ENCODE measurements at places on chromosomes 6 and 20. TPM values are rescaled to one million over a fixed set of nuclear protein-coding genes. Genes with fewer than 3 reads are reported as not detected.
A peak's percentile ranks its signal among the peaks of the same experiment; 100 is the strongest.

GRCh38 chr6:166712286-166713228, 85.5 kb upstream of the RPS6KA2 start:
- H3K4me3 ChIP-seq: no peak overlapping the region
- H3K36me3 ChIP-seq: 0 out of 2 replicates have a peak, but pooled peaks cover 6% of the 10 kb centered on the region
- peak; percentile 41 for DNase-seq
- H3K4me1 ChIP-seq: peaks cover 6% of the 10 kb centered on the region
- H3K27ac ChIP-seq: no peak overlapping the region

DNA sequence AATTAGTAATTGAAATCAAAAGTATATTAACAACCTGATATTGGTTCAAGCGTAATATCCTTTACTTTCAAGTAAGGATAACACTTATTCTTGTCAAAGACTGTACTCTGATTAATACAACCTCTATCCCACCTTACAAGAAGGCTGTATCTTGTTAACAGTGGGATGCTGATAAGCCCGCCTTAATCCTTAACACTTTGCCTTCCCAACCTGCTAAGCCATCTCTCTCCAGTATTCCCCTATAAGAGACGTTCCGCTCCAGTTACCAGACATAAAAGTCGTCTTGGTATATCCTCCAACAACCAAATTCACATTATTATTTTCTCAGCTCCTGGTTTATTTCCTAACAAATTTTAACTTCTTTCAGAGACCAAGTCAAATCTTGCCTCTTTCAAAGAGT, 2.0 kb downstream of the BTBD9 start:
- H3K36me3 ChIP-seq: no peaks in the 10 kb centered on the region
- no peak overlapping the region for H3K4me3 ChIP-seq
- DNase-seq: no peak
- peaks cover 11% of the 10 kb centered on the region for H3K4me1 ChIP-seq

GRCh38 chr6:143840595-143841265, 2.4 kb upstream of the LTV1 start:
- H3K4me1 ChIP-seq: peaks cover 14% of the 10 kb centered on the region
- H3K4me3 ChIP-seq: no peak overlapping the region
- no peak for DNase-seq
- H3K36me3 ChIP-seq: peaks cover 19% of the 10 kb centered on the region
- peak overlapping the region; percentile 47 for H3K27ac ChIP-seq

Gene SOBP
- total RNA-seq: 6.6 TPM

DNA sequence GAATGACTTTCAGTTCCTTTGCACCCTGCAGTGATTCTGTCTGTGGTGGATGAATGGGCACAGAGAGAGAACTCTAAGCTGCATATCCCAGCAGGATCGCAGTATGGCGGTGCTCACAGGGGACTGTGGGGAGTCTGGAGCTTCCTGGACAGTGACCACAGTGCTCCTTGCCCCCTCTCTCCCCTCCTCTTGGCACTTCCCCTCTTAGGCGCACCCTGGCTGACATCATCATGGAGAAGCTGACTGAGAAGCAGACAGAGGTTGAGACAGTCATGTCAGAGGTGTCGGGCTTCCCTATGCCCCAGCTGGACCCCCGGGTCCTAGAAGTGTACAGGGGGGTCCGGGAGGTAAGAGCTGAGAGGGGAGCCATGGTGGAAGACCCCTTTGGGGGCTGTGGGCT, 8.6 kb downstream of the BYSL start:
- no peaks in the 10 kb centered on the region for H3K4me1 ChIP-seq
- DNase-seq: no peak
- no peak overlapping the region for H3K4me3 ChIP-seq
- no peaks in the 10 kb centered on the region for H3K27me3 ChIP-seq

DNA sequence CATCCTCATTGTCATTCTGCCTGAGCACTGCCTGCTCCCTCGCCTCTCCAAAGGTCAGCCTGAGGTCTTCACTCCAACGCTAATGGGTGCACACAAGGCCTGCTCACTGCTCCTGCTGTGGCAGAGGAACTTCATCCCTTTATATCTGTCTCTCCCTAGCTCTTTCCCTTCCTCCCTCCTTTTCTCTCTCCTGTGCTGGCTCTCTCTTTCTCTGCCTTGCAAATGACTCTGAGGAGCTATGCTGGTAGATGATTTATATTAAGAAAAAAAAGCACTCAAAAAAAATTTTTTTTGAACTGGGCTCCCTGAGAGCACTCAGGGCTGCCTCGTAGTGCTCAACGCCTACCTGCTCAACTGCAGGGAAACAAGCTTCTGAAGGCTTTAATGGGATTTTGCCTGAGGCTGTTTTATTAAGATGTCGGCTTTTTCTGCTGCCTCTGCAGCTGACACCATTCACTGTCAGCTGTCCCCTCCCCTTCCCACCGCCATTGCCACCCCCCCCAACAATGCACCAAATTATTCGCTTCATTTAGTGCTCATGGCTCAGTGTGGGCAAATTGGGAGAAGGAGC, 137.7 kb upstream of the DEFB112 start:
- H3K36me3 ChIP-seq: no peaks in the 10 kb centered on the region
- H3K27ac ChIP-seq: no peak overlapping the region
- DNase-seq: no peak
- no peak overlapping the region for H3K4me3 ChIP-seq
- H3K27me3 ChIP-seq: no peaks in the 10 kb centered on the region
- peaks cover 9% of the 10 kb centered on the region for H3K4me1 ChIP-seq

- H3K4me1 ChIP-seq: peaks cover 24% of the 10 kb centered on the region
- H3K27me3 ChIP-seq: no peaks in the 10 kb centered on the region
- H3K36me3 ChIP-seq: peaks cover 42% of the 10 kb centered on the region
- no peak overlapping the region for H3K4me3 ChIP-seq
- peak overlapping the region; percentile 77 for H3K27ac ChIP-seq
- DNase-seq: no peak
Measured at GRCh38 chr6:157741948-157742556, 81.0 kb upstream of the SNX9 start.

DNA sequence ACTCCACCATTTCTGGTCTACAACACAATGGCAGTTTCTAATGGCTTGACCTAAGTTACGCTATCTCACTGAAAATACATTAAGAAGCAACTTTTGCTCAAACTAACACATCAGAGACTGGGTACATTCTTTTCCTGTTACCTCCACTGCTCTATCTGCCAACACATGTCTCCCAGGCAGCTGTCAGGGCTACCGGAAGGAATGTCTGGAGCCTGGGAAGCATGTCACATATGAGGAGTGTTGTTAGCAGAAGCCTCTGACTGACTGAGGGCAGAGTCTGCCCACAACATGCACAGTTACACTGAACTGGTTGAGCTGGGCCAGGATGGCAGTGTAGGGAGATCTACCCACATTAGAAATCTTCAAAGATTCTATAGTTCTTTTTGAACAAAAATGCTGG, 264.5 kb downstream of the KIF16B start:
- DNase-seq: no peak
- H3K4me3 ChIP-seq: no peak overlapping the region
- H3K27ac ChIP-seq: no peak overlapping the region
- H3K36me3 ChIP-seq: peaks cover 8% of the 10 kb centered on the region

- no peak for DNase-seq
- no peaks in the 10 kb centered on the region for H3K27me3 ChIP-seq
- H3K4me1 ChIP-seq: peaks cover 20% of the 10 kb centered on the region
- H3K4me3 ChIP-seq: no peak overlapping the region
Measured at GRCh38 chr20:48606172-48606840, 221.5 kb downstream of the PREX1 start.

GRCh38 chr20:33553516-33553915, 63.6 kb downstream of the CBFA2T2 start:
- no peaks in the 10 kb centered on the region for H3K27me3 ChIP-seq
- no peak overlapping the region for H3K27ac ChIP-seq
- peaks cover 7% of the 10 kb centered on the region for H3K36me3 ChIP-seq
- H3K4me1 ChIP-seq: peaks cover 8% of the 10 kb centered on the region
- H3K4me3 ChIP-seq: no peak overlapping the region

Gene RIMS4
- total RNA-seq: 24.8 TPM

Gene AAR2
- 24.9 TPM for total RNA-seq

DNA sequence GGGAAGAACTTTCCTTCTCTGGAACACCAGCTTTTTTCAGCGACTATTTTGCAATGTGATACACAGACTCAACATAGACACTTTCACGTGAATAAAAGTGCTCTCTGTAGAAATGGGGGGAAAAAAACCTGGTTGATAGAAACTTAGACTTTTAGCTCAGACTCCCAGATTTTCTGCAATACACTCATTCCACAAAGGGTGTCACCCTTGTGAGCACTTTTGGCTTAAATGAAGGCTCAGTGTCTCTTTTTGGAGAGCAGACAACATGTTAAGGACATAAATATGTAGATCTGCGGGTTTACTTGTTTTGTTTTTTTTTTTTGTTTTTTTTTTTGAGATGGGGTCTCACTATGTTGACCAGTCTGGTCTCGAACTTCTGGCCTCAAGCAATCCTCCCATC, 579.6 kb downstream of the PTPRT start:
- peaks cover 6% of the 10 kb centered on the region for H3K4me1 ChIP-seq
- H3K36me3 ChIP-seq: peaks cover 8% of the 10 kb centered on the region
- no peak overlapping the region for H3K4me3 ChIP-seq
- no peaks in the 10 kb centered on the region for H3K27me3 ChIP-seq
- no peak for DNase-seq
- H3K27ac ChIP-seq: no peak overlapping the region

Gene CGA
- not detected for total RNA-seq

Gene ME1
- total RNA-seq: 4.1 TPM

Gene PPIL6
- total RNA-seq: 0.61 TPM

DNA sequence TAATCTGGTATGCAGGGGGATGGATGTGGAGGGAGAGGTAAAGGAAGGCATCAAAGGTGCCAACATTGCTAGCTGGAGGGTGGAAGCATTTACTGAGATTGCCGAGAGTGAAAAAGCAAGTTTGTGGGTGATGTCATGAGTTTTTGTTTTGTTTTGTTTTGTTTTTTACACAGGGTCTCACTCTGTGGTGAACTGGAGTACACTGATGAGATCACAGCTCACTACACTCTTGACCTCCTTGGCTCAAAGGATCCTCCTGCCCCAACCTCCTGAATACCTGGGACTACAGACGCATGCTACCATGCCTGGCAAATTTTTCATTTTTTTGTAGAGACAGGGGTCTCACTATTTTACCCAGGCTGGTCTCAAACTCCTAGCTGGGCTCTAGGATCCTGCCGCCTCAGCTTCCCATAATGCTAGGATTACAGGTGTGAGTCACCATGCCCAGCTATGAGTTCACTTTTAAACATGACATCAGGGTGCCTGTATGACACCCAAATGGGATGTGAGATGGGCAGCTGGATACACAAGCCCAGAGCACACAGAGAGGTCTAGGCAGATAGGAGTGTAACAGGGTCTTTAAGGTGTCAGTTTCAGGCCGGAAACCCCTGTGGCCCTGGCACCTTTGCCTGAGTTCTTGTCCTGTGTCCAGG, 35.1 kb upstream of the HMGA1 start:
- H3K27me3 ChIP-seq: no peaks in the 10 kb centered on the region
- H3K4me1 ChIP-seq: peaks cover 52% of the 10 kb centered on the region
- no peak for DNase-seq
- no peak overlapping the region for H3K4me3 ChIP-seq

Gene LY6G6C
- total RNA-seq: 0.21 TPM

DNA sequence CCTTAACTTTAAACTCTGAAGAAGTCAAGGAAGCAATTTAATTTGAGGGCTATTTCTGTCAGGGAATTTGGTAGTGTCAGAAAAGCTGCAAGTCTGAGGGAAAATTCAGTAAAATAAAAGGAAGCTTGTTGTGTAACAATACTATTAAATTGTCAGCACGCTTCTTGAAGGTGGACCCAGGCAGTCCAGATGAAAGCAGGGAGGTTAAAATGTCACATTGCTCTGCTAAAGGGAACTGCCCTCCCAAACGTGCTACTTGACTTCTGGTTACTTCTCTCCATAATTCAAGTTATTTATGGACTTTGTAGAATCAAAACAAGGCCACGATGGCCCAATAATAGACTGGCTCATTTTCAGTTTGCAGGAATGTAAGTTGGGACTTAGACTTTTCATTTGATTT, 28.2 kb upstream of the ARMC2 start:
- H3K4me1 ChIP-seq: no peaks in the 10 kb centered on the region
- H3K4me3 ChIP-seq: no peak overlapping the region
- peaks cover 9% of the 10 kb centered on the region for H3K27me3 ChIP-seq
- no peak for DNase-seq
- peaks cover 16% of the 10 kb centered on the region for H3K36me3 ChIP-seq

DNA sequence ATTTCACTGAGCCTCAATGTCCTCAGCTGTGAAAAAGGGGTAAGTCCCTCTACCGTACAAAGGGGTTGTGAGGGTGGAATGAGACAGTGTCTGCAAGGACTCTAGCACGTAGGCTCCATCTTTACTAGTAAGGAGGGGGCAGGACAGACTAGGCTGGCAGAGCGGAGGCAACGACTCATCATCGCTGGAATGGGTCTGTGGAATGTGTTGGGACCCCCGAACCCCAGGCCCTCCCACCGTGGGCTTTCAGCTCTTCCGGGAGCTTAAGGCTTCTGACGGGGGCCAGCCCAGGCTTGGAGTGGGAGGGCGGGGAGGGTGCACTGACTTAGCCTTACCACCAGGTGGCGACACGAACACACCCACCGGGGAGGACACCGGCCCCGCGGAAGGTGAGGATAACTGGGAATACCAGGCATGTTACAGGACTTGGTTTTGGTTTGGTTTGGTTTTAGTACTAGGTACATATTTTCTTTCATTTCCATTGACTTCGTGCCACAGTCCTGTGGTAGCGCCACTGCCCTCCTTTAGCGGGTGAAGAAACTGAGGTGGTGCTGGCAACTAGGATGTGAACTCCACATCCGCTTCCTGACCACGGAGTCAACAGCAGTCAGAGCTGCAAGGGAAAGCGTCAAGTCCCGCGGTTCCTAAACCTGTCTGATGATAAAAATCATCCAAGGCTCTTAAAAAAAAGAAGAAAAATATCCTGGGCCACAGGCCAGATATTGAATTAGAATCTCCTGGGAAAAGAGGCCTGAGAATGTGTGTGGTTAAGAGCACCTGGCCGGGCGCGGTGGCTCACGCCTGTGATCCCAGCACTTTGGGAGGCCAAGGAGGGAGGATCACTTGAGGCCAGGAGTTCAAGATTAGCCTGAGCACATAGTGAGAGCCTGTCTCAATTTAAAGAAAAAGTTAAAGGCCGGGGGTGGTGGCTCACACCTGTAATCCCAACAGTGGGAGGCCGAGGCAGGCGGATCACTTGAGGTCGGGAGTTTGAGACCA, 10.3 kb upstream of the TULP1 start:
- H3K4me3 ChIP-seq: peak overlapping the region; percentile 41
- DNase-seq: peak; percentile 91
- H3K36me3 ChIP-seq: no peaks in the 10 kb centered on the region
- H3K27ac ChIP-seq: no peak overlapping the region

DNA sequence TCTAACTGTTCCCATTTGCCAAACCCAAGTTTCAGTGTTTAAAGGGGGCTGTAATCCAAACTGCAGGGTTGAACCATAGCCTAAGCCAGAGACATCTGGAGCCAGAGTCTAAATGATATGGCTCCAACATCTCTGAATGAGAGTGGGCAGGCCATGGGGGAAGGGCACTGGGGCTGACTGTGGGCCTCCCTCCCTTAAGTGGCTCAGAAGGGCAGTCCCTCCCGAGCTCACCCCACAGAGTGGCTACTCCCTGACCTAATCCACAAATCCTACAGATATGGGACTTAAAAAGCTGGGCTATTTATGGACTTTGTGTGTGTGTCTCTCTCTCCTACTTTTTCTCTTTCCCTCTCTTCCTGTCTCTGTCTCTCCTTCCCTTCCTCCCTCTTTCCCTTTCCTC, 35.8 kb upstream of the AAR2 start:
- H3K4me1 ChIP-seq: peaks cover 4% of the 10 kb centered on the region
- no peaks in the 10 kb centered on the region for H3K27me3 ChIP-seq
- no peak for DNase-seq
- no peak overlapping the region for H3K27ac ChIP-seq
- H3K4me3 ChIP-seq: no peak overlapping the region

Measured in WTC11 (cell line).